Activated CD4-positive, alpha-beta T cell treated with anti-CD3 and anti-CD28 coated beads, Interleukin-2, amount 50 U/mL, for 1 hour (primary cell): ENCODE measurements at places on chromosomes 3 and 15.

DNA sequence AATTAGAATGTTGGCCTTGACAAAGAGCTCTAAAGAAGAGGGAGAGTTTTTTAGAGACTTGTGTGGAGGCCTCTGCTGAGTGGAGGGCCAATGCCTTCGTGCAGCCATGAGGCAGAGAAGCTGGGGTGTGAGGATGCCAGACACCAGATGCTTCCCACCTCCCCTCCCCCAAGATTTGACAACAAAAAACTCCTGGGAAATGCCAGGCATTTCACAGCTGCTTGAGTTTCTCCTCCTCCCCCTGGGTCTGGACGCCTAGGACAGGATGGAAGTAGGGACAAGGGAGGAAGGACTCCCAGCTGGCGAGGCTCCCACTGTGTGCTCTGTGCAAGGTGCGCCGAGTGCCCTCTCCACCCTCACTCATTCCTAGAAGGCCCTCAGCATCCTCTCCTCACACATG is 20.1 kb downstream of the TGM4 start:
- DNase-seq = no peak

DNA sequence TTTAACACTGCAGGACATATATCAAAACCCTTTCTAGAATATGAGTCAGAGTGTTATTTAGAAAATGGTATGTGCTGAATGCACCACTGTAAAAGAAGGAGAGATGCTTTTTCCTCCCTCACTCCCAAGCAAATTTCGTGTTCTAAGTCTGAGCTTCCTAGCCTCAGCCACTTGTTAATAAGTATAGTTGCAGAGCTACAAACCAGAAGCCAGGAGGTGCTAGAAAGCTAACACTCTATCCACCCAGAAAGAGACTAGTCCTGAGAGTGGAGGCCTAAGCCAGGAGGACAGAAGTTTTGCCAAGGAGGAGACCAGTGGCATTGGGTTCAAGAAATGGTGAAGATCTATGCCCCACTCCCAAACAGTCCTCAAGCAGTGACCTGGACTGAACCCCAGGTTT is 40.5 kb upstream of the GYG1 start:
- DNase-seq = no peak

DNA sequence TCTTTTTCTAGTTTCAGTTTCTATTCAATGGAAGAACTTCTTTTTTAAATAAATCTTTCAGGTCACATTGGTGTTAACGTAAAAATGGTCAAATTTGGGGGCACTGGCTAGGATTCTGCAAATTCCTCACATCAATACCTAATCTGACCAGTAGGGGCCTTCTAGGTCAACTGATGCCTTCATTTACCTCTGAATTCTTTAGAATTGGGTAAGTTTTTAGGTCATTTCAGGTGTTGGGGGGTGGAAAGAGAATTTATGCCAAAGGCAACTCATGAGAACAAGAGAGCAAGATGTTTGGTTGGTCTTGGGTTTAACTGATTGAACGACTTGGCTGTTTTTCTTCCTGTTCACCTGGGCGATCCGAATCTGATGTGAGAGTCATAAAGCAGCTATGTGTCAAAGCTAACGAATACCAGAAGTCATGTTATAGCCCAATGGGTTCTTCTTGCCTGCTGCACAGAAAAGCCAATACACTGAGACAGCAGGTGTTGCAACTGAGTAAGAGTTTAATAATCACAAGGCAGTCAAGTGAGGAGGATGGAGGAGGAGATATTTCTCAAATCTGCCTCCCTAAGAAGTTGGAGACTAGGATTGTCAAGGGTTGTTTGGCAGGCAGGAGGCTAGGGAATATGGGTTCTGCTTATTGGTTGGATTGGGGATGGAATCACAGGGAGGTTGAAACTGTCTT is 15.3 kb downstream of the LRRC49 start:
- DNase-seq = no peak

- DNase-seq = no peak
Observed at GRCh38 chr15:44713006-44713966, 2.0 kb downstream of the B2M start.

GRCh38 chr3:130276203-130276803 is 69.2 kb upstream of the COL6A5 start:
- DNase-seq = no peak

GRCh38 chr3:14338898-14339458 is 63.4 kb upstream of the SLC6A6 start:
- no peak for DNase-seq

DNA sequence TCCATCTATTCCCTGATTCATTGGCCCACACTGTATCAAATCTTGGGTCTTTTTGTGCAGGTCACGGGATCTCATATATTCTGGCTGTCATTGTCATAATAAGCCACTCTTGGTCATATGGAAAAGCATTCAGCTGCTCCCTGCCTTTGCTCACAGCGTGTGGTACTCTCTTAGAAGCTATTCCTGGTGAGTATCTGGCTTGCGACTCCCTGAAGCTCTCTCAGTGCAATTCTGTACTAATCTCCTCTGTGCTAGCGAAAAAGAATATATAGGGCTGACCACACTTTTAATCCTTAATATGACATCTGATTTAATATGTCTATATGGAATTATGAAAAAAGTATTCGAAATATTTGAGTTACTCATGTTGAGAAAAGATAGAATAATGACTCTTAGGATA is 440.8 kb upstream of the GBE1 start:
- no peak for DNase-seq

DNA sequence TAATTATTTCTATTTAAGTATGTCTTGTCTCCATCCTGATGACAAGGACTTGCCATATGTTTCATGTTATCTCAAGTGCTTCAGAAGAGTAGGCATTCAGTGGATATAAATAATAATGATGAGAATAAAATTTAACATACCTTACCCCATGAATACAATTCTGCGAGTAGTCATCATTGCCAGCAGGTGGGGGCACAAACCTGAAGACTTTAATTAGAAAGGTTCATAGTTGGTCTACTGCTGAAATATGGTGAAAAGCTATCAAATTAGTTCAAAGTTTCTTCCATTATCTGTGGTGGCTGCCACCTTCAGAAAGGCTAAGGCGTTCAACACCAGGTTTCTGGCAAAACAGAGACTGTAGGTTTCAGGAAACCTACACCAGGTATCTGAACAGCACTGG is 100.9 kb downstream of the P3H2 start:
- DNase-seq = no peak

GRCh38 chr3:193813501-193813830 is 220.5 kb downstream of the OPA1 start:
- DNase-seq = no peak

- peak; percentile 70 for DNase-seq
Observed at GRCh38 chr3:33074217-33075067, 22.5 kb downstream of the GLB1 start.
